ENCODE measurements at places on chromosomes 5 and 9.

DNA sequence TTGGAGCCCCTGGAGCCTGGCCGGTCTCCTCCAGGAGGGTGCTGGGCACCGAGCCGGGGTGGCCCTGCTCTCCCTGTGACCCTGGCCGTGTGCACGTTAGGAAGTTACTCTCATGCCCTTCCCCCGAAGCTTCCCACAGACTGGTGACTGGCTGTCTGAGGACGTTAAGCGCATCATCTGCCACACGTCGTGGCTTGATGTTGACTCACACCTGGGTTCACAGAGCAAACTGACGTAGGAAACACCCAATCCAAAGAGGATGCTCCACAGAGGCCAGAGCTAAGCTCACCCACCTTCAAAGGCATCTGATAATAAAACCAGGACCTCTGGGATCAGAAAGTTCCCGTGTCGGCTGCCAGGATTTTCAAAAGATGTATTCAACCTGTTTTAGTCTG, 152.9 kb upstream of the PHYKPL start:
- DNase-seq: no peak

DNA sequence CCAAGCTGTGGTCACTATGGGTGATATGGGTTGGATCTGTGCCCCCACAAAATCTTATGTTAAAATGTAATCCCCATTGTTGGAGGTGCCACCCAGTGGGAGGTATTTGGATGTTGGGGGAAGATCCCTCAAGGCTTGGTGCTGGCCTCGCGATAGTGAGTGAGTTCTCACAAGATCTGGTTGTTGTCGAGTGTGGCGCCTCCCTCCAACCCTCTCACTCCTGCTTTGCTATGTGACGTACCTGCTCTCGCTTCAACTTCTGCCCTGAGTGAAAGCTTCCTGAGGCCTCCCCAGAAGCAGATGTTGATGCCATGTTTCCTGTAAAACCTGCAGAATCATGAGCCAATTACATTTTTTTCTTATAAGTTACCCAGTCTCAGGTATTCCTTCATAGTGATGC, 35.5 kb downstream of the UGT3A2 start:
- no peak for DNase-seq

GRCh38 chr9:38347271-38347671, 45.2 kb upstream of the ALDH1B1 start:
- no peak for DNase-seq

GRCh38 chr5:160477266-160477970, 55.8 kb downstream of the PTTG1 start:
- DNase-seq: no peak

DNA sequence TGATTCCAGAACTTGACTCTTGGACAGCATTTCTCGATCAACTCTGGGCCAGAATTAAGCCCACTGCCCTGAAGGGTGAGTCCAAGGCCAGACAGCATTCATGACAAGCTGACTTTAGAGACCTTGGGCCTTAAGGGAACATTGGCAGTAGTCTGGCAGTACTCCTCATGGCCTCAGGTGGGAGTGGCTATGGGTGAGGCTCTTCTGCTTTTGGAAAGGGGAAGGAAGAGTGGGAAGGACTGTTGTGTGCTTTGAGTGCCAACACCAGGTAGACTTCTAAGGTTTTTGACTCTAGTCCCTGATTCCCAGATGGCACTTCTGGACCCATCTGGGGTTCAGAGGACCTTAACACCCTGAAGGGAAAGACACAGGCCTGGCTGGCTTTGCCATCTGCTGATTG, 530.4 kb downstream of the ACTL7B start:
- DNase-seq: no peak

DNA sequence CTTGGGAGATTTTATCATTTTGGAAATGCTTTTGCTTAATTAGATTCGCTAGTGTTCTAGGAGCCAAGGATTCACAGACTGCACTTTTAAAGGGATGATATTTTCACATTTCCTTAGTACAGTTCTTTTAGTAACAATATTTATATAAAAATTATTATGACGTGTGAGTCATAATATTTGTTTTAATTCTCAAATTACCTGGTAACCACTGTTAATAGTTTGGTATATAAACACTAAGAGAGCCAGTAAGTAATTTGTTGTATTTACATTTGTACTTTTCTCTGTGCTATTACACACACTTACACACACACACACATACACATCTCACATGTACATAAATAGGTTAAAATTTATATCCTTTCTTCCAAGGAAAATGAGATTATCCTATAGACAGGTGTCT, 58.8 kb upstream of the RAD23B start:
- DNase-seq: no peak
